ENCODE measurements at places on chromosomes 11 and 22. TPM values are rescaled to one million over a fixed set of nuclear protein-coding genes. Genes with fewer than 3 reads are reported as not detected.

Gene SPON1
- total RNA-seq, result 123 TPM

Gene MMP12
- 0.29 TPM for total RNA-seq

Gene UPB1
- 0.32 TPM for total RNA-seq

Gene CDC42EP1
- total RNA-seq, result 102 TPM

Gene OR51V1
- total RNA-seq, result not detected

Gene PRG2
- 0.45 TPM for total RNA-seq

Gene RIMBP3B
- total RNA-seq, result 0.06 TPM

Gene NPTXR
- total RNA-seq, result 5.5 TPM

Gene TRIM51
- not detected for total RNA-seq

Gene DDTL
- 1.2 TPM for total RNA-seq

Gene IGLL5
- not detected for total RNA-seq

Gene RASL10A
- 1.9 TPM for total RNA-seq

Gene NOX4
- 11.4 TPM for total RNA-seq

Gene PLEKHA7
- 43.2 TPM for total RNA-seq

Gene C22orf42
- not detected for total RNA-seq

Gene MAPK8IP2
- total RNA-seq, result 0.58 TPM

Gene UNC93B1
- 42.0 TPM for total RNA-seq

Gene FAM180B
- 0.55 TPM for total RNA-seq

Gene OR51I1
- not detected for total RNA-seq

Gene PATE4
- not detected for total RNA-seq

Gene PRAME
- not detected for total RNA-seq

Gene SLC22A6
- not detected for total RNA-seq

Gene CRYBB3
- total RNA-seq, result not detected

Gene PDE3B
- total RNA-seq, result 71.5 TPM

Gene CALCA
- total RNA-seq, result not detected

Gene PANX3
- not detected for total RNA-seq

Gene TSGA10IP
- total RNA-seq, result not detected

Gene RTCB
- total RNA-seq, result 55.1 TPM

Gene IFTAP
- 11.3 TPM for total RNA-seq

Gene SCN2B
- total RNA-seq, result not detected

Gene OR8U1
- not detected for total RNA-seq

Gene FGF3
- total RNA-seq, result not detected

Gene KIF18A
- 0.32 TPM for total RNA-seq

Gene TMEM191B
- total RNA-seq, result 0.84 TPM

Gene BTBD18
- not detected for total RNA-seq

Gene KRTAP5-1
- total RNA-seq, result not detected

Gene SCGB2A2
- total RNA-seq, result not detected

Gene MAPK12
- 20.0 TPM for total RNA-seq

Gene TBC1D22A
- total RNA-seq, result 24.5 TPM

All from mesenteric fat pad (tissue), 1 donor.